ENCODE measurements at places on chromosomes 7 and 10.

DNA sequence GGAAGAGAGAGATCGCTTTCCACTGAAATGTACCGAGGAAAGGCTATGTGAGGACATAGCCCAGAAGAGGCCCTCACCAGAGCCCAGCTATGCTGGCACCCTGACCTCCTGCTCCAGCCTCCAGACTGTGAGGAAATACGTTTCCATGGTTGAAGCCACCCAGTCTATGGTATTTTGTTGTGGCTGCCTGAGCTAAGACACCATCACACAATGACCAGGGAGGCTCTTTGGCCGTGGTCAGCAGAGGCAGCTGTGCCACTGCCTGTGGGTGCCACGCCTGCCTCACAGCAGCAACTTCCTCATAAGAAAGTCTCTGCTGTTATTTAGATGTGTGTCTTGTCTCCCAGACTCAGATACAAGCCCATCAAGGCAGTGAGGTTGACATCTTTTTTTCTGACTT is 182.7 kb upstream of the PLXNA4 start:
- DNase-seq: no peak

DNA sequence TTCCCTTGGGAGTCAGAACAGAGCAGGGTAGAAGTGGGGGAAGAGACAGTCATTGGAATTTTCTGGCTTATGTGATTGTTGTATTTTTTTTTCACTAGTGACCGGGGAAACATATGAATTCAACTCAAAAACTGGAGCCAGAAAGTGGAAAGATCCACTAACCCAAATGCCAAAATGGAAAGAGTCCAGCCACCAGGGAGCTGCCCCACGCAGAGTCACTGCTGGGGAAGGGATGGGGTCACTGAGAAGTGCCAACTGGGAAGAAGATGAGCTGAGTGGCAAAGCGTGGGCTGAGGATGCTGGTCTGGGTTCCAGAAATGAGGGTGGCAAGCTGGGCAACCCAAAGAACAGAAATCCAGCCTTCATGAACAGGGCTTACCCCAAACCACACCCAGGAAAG is 69.2 kb downstream of the CDHR3 start:
- no peak for DNase-seq

GRCh38 chr10:113780681-113781250 is 29.3 kb downstream of the PLEKHS1 start:
- DNase-seq: no peak

- DNase-seq: no peak
Observed at GRCh38 chr10:48251525-48252353, 22.8 kb downstream of the FRMPD2 start.

DNA sequence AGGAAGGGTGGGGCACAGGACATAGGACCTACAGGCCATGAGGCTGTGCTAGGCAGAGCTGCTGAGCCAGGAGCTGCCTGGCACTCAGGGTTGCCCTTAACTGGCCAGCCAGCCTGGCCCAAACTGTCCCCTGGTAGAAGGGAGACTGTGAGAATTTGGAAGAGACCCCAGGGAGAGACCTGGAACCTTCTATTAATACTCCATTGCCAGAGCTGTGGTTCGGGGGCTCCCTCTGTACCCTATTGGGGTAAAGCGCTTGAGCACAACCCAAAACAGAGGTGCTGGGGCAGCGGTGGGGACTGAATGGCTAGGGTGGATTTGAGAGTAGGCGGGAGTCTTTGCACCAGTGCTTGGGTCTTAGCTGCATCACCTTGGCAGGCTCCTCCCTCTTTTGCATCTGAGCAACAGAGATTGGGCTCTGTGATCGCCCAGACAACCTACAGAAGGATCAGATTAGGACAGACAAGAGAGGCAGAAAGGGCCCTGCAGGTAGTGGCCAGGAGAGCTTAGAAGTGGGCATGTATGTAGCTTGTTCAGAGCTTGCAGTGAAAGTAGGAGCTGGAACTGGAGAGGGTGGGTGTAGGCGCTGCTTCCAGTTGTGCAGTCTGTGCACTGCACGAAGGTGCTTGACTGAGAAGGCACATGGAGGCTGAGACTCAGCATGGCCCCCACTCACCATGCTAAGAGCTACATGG is 53.3 kb downstream of the ADCYAP1R1 start:
- DNase-seq: no peak
